Esophagus muscularis mucosa (tissue), 4 donors: ENCODE measurements at places on chromosomes 4 and X. TPM values are rescaled to one million over a fixed set of nuclear protein-coding genes. Genes with fewer than 3 reads are reported as not detected.

HNRNPD gene
- 53.9 TPM for total RNA-seq

DNA sequence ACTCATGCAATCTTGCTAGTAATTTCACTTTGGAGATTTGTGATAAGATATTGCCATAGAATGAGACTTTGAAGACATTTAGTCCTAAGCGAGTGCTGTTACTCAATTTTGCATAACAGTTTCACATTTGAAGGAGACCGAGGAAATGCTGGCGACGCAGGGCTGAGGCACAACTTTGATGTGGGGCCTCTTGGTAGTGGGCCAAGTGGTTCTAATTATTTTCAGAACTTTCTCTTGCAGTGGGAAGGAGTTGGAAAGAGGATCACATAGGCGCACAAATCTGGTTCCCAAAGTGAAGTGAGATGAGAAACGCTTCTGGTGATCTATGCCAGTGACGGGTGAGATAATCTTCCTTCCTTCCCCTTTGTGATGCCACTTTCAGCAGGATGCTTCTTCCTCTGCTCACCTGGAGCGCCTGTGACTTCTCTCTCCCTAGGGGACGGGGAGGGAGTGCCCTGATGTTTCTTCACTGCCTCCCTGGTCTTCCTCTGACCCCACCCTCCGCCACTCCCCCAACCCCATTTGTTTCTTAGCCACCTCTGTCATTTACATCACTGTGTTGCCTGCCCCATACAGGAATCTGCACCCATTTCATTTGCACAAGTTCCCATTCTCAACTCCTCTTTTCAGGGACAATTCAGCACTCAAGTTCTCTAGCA, 138.9 kb upstream of the MID1 start:
- DNase-seq: no peak

DNA sequence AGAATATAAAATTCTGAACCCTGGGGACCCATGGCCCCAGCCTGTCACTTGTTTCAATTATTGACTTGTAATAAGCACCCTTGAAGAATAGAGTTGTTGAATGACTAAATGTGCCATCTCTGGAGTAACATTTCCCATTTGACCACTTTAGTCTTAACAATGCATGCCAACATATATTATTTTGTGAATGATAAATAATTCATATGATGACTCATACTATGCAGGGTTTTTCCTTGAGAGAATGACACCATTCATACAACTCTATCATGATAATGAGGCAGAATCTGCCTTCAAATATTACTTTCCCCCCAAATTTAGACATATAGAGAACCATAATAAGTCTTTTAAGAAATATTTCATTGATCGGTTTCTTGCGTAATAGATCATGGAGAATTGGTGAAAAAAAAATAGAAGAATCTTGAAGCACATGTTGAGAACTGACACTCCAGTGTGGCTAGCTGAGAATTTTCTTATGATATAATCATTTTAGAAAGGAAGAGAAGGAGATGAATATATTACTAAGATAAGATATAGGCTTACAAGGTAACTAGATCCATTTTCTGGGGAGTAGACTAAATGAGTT, 404.5 kb downstream of the GRXCR1 start:
- DNase-seq: no peak

DNA sequence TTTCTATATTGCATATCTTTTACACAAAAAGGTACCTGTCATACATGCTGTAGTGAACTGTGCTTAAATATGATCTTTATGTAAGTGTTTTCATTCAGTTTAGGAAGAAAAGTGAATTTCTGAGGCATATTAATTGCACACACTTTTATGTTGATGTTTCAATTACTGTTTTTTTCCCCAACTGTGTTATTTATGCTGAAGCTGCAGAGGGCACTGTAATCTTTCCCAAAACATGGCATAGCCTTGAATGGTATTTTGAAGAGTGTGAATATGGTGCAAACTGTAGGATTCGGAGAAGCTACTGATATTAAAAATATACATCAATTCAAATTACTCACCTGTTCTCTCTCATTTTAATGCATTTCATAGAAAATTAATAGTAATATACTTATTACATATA, 6.0 kb upstream of the CENPE start:
- DNase-seq: no peak

GRCh38 chr4:79298027-79298426, 27.8 kb downstream of the NAA11 start:
- DNase-seq: no peak
